CD8-positive, alpha-beta memory T cell (primary cell): ENCODE measurements at places on chromosomes 12 and 14. TPM values are rescaled to one million over a fixed set of nuclear protein-coding genes. Genes with fewer than 3 reads are reported as not detected.

PCED1B gene
- total RNA-seq: 56.9 TPM

GRCh38 chr12:80565271-80565670, 121.2 kb downstream of the PTPRQ start:
- DNase-seq: no peak

DNA sequence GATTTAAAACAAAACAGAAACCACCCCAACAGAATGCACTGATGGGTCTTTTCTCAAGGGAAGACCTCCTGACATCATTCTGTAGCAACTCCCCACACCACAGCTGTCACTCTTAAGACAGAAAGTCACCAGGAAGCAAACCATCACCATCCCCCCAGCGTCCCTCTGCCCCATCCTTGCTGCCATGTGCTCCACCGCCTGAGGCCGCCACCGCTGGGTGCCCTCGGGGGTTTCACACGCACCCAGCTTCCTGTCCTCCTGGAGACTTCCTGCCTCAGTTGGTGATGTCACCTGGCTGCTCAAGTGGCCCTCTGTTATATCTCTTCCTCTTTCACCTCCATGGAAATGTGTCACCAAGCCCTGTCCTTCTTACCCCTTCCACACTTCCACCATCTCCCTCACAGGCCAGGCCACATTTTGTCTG, 71.4 kb upstream of the GPR68 start:
- peak; percentile 82 for DNase-seq

DNA sequence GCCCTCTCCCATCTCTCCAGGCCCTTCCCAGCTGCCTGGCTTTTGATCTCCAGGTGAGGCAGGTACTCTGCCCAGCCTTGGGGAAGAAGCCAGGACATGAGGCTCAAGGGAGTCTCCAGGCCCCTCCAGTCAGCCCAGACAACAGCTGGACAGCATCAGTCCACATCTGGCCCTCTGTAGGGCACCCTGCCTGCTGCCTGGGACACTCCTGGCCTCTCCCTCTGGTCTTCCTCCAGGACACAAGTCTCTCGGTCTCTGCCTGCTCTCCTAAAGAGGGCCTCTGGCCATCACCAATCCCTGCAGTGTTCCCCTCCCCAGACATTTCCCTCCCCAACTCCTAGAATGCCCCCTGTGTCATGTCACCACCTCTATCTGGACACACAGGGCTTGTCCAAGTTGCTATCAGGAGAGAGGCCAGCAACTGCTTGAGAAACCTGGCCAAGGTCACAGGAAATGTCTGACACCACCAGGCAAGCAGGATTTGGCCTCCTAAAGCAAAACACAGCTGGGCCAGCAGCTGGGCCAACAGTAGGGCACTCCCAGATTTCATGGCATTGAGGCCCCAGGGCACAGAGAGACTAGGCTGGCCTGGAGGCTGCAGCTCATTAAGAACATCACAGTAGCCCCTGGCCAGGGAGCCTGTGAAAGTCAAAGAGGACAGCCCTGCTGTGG, 29.0 kb downstream of the LTBP2 start:
- DNase-seq: no peak

DNA sequence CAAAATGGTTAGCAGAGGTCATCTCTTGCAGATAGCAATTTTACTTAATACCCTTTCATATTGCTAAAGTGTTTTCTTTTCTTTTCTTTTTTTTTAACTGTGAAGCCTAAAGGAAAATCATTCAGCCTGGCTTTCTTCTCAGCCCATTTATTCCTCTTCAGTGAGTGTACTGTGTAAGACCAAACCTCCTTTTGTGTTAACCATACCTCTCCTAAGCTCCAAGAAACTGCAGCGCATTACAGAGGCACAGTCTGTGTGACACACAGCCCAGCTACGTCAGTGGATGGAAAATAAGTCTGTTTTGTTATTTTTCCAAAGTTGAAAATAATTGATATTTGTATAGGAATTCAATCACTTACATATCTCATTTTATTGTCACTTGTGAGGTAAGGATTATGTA, 21.7 kb downstream of the DCAF5 start:
- DNase-seq: no peak

DNA sequence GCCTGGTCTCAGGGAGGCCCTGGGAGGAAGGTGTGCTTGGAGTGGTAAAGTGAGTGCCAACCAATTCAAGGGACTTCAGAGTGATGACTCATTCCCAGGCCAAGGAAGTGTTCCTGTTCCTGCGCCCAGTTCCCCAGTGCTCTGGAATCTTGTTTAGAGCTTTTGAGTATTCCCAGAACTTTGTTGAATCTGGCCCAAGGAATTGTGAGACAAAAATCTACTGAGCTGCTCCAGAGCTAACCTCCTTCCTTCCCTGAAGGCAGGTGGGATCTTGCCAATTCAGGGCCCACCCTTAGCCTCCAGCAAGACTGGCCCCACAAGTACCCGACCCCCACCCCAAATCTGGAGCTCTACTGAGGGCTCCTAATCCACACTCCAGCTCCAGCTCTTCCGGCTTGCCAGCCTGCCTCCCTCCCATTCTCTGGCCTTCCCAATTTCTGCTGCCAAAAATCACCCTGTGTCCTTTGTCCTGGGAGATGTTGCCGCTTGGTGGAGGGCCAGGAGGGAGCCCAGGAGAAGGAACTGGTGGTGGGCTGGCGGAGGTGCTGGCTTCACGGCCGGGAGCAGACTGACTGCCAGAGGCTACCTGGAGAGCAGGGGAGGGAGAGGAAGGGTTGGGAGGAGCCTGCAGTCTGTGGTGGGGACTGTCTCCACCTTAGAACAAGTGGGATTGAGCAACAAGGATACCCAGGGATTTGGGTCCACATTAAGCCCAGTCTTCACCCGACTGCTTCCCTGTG, 2.0 kb upstream of the ATN1 start:
- no peak for DNase-seq

DBX2 gene
- not detected for total RNA-seq

DNA sequence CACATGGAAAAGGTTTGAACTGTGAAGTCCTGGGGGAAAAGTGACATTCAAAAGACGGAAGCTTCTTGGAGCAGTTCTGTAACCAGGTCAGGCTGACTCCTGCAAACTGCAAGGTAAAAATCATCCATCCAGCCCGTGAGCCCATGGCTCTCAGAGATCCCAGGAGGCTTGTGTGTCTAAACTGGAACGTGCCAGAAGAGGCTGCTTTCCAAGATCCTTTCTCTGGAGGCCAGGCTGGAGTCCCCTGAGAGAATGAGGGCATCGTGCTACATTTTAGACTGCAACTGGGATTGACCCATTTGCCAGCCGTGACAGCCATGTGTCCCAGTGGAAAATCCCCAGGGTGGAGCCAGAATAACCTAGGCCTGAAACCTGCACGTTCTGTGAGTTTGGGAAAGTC, 7.8 kb upstream of the WSCD2 start:
- DNase-seq: no peak

DIO2 gene
- total RNA-seq: not detected

DNA sequence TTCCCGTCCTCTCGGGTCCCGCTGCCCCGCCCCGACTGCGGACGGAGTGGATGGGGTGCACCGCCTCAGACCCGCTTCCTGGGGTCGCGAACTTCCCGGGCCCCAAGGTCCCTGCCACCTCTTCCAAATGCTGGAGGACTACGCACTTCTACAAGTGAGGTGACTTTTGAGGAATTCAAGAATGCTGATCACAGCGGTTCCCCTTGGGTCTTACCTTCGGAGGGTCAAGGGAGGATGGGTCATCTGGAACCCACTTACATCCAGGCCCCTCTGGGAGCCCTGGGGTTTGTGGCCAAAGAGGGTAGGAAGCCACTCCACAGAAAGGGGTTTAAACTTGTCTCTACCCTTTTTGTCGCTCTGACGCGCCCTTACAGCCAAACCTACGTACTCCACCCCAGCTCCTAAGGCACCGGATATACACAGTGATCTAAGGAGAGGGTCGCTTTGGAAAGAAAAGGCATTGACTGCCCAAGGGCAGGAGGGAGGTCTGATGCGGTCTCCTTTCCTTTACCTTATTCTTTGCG, 532 bp upstream of the PRKD1 start:
- no peak for DNase-seq

- DNase-seq: no peak
Observed at GRCh38 chr12:121751034-121751433, 38.5 kb downstream of the TMEM120B start.

- DNase-seq: no peak
Observed at GRCh38 chr12:14614704-14615121, 47.0 kb upstream of the PLBD1 start.

IL23A gene
- 29.6 TPM for total RNA-seq

B3GNT4 gene
- total RNA-seq: 0.18 TPM

DNA sequence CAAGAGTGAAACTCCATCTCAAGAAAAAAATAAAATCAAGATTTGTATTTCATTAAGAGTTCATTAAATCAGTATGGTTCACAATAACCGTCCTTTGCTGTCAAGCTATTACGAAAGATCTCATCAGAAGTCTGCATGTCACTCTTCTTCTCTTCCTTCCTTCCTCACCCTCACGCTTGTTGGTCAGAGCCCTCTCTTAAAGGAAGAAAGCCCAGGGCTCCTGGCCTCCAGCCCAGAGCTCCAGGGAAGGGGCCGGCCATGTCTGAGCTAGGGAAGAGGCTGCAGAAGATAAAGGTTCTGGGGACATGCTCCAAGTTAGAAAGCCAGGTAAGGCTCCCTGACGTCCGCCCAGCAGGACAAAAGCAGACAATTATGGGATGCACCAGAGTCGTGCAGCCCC, 43.1 kb upstream of the DLK1 start:
- no peak for DNase-seq

GRCh38 chr12:120221576-120221900, 20.6 kb upstream of the RPLP0 start:
- DNase-seq: no peak

- DNase-seq: no peak
Observed at GRCh38 chr12:92059960-92060359, 85.7 kb downstream of the BTG1 start.

MIPOL1 gene
- total RNA-seq: not detected

GRCh38 chr14:47186486-47186885, 488.9 kb downstream of the MDGA2 start:
- DNase-seq: no peak

DNA sequence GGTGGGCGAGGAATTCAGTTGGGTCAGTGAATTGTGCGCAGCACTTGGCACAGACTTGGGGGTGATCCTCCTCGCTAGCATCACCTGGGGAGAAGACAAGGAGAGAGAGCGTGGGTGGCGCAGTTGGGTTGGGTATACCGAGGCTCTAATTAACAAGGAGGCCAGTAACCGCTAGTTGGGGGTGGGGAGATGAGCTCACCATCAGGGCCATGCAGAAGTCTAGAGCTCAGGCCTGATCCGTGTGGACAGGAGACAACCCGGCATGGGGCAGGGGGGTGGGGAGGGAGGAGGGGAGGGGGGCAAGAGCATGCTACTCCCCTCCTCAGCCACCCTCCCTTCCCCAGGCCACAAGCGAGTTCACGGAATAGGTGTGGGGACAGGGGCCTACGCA, 580 bp downstream of the SALL2 start:
- DNase-seq: no peak

DNA sequence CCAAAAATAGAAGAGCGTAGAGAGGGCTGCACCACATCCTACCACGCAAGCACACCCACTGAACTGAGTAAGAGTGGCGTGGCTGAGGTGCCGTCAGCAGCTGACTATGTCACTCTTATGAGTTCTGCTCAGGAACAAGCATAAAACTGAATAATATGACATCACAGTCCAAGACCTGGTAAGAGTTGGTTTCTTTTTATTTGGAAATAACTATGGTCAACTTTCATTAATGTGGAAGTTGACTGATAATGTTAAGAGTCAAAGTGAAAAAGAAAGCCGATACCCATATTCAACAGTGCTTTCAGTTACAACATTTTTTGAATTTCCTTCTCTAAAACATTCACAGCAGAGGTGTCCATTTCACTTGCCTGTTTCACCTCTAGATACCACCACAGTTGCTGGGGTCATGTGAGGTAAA, 44.6 kb downstream of the GNS start:
- peak; percentile 3 for DNase-seq

GPRC5D gene
- total RNA-seq: not detected

- DNase-seq: no peak
Observed at GRCh38 chr12:60415351-60415750, 819.5 kb downstream of the SLC16A7 start.

KRT73 gene
- total RNA-seq: 0.13 TPM

DNA sequence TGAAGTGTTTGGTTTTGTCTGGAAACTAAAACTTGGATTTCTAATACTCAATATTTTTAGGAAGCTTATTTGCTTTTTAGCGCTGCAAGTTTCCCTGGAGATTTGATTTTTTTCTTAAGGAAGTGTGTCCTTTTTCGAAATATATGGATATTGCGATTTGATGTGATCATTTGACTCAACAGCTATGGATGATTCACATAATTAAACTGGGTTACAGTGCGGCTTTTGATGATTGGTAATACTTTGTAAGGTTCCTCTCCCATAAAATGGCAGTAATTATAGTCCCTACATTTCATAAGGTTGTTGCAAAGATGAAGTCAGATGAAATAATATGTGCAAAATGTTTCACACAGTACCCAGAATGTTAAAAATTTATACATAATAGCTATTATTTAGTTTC, 13.1 kb downstream of the LDHB start:
- no peak for DNase-seq

DNA sequence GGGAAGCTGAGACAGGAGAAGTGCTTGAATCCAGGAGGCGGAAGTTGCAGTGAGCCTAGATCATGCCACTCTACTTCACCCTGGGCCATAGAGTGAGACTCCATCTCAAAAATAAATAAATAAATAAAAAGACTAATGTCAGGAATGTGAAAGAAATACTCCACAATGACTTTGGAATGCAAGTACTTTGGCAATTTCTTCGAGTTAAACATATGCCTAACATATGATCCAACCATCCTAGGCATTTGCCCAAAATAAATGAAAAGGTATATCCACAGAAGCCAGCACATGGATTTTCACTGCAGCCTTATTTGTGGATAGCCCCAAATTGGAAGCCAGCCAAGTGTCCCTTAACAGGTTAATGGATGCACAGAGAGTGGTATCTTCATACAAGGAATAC, 357.9 kb upstream of the TMEM132C start:
- no peak for DNase-seq

DNA sequence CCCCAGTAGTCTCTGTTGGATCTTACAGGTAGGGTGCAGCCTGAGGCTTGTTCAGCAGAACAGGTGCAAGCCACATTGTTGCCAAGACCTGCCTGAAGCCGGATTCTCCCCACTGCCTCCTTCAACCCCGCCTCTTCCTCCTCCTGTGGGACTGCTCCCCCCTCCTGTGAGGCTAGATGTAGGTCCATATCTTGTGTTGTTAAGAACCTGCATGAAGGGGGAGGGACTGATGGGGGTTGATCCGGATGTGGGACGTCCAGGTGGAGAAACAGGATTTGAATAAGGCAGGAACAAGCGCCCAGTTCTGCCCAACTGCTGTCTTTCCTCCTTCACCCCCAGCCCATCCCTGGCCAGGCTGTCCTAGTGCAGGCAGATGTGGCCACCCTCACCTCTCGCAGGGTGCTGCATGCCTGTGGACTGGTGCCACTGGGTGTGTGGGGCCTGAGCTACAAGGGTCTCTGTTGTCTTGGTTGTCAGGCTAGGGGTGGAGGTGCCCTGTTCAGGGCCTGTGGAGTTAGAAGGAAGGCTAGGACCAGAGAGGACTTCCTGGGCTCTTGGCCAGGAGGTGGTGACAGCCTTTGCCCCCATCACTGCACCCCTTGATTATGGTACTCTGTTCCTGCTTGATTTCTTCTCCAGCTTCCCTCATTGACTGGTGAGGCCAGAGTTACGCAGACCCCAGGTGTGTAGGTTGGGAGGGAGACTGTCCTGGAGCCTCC, 1.4 kb downstream of the NR4A1 start:
- DNase-seq: no peak
